ENCODE measurements at places on chromosomes 1 and 21. TPM values are rescaled to one million over a fixed set of nuclear protein-coding genes. Genes with fewer than 3 reads are reported as not detected.

Gene TMEM269
- 0.95 TPM for polyA plus RNA-seq

DNA sequence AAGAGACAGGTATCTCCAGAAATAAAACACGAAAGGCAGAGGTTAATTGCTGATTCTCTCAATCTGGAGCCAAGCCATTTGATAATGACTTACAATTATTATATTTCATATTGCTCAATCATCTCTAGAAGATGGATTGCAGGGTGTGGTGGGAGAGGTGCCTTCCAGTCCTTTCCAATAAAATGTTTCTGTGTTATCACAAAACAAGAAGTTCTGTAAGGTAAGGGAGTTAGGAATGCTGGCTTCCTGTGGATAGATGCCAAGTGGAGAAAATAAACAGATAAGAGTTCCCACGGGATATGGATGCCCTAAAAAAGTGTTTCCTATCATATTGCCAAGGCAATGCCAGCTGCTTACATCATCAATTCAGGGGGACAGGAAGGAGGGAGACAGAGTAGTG, 7.2 kb upstream of the CCN1 start:
- DNase-seq: no peak

DNA sequence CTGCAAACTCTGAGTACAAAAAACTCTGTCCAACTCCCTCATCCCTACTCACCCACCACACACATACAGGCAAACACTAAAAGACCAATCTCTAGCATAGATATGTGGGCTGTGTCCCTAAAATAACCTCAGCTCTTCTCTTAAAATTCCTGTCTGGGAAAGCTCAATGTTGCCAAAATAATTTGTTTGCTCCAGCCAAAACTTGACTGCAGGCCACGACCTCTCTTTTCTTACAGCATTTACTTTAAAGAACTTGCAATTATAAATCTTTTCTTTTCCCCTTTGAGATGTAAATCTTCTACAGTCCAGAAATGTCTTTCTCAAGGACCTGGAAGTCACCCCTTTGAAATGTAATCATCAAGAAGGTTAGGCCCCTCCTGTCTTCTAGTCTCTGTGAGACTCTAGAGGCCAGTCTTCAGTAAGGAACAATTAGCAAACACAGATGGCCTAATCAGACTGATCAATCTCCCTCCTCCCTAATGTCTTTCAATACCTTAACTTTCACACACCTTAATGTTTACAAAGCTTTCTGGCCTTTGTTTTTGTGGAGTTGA, 483.6 kb upstream of the RGS18 start:
- no peak for DNase-seq

Gene MEX3A
- polyA plus RNA-seq: 43.5 TPM

GRCh38 chr1:69649383-69649990, 81.8 kb downstream of the LRRC7 start:
- no peak for DNase-seq

Gene ALG14
- polyA plus RNA-seq: 18.1 TPM

Gene UMODL1
- not detected for polyA plus RNA-seq

- no peak for DNase-seq
Measured at GRCh38 chr1:59768792-59769735, 45.7 kb upstream of the HOOK1 start.

GRCh38 chr21:44711327-44712202, at the start of gene TSPEAR:
Gene TSPEAR, minus strand, starts transcription at chr21:44711572. Its CDS starts 58 bp downstream, at chr21:44711514.
- no peak for DNase-seq

- DNase-seq: no peak
Measured at GRCh38 chr21:41924368-41924754, 29.5 kb downstream of the C2CD2 start.

GRCh38 chr1:106748606-106749005, 307.9 kb upstream of the PRMT6 start:
- DNase-seq: no peak
